ENCODE measurements at places on chromosomes 6 and 20.

GRCh38 chr6:21591446-21591845, 2.1 kb upstream of the SOX4 start:
- DNase-seq = no peak
- peaks cover 6% of the 10 kb centered on the region for H3K36me3 ChIP-seq
- peaks cover 41% of the 10 kb centered on the region for H3K27me3 ChIP-seq
- H3K27ac ChIP-seq = no peak overlapping the region
- no peak overlapping the region for H3K4me3 ChIP-seq

DNA sequence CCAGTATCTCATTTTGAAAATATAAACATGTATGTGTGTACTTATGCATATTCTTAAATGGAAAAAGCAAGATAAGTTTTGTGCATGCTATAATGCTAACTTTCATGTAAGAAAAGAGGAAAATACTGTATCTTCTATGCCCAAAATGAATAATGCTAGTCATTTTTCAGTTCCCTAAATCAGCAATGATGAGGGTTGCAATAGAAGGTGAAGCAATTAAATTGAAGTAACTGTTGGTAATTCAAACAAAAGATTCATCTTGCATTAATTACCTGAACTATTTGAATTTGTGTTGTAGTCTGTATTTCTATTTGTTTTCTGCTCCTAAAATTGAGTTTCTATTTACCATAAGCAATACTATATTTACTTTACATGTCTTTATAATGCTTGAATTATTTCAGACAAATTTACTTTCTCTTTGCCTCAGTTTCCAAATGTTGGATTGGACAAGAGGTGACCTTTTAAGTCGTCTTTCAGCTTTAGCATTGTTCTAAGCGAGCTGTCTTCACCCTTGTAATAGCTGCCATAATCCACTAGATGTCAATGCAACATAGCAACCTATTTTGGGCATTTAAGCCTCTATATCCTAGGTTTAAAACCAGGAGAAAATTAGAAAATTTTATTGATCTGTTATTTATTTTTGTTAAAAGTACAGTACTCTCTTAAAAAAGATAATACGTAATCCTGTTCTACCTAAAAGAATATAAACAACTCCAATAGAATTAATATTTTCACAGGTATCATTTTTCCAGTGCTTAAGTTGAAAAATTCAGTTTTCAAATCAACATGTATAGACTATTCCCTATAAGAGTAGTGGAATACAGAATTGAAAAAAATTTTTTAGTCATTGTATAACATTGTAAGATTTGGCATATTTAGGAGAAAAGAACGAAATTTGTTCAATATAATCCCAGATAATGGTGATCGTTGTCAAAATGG, 52.3 kb upstream of the IFNGR1 start:
- peaks cover 17% of the 10 kb centered on the region for H3K27me3 ChIP-seq
- no peaks in the 10 kb centered on the region for H3K36me3 ChIP-seq
- H3K4me1 ChIP-seq = no peaks in the 10 kb centered on the region
- no peak for DNase-seq
- H3K4me3 ChIP-seq = no peak overlapping the region
- H3K27ac ChIP-seq = no peak overlapping the region

DNA sequence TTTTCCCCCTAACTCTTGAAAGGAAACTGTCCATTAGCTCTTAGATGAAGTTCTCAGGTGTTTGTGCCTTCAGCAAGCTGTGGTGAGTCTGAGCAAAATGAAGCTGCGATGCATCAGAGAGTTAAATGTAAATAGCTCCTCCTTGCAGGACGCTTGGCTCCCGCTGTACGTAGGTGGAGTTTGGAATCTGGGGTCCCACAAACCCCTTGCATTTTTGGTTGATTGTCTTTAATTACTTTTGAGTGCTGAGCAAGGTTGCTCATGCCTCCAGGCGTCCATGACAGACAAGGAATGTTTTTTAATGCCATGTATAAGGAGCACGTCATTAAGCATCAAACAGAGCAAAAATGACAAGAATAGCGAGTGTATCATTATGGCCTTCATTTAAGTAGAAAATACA, 300.5 kb downstream of the TFAP2C start:
- H3K27ac ChIP-seq = no peak overlapping the region
- no peaks in the 10 kb centered on the region for H3K4me1 ChIP-seq

DNA sequence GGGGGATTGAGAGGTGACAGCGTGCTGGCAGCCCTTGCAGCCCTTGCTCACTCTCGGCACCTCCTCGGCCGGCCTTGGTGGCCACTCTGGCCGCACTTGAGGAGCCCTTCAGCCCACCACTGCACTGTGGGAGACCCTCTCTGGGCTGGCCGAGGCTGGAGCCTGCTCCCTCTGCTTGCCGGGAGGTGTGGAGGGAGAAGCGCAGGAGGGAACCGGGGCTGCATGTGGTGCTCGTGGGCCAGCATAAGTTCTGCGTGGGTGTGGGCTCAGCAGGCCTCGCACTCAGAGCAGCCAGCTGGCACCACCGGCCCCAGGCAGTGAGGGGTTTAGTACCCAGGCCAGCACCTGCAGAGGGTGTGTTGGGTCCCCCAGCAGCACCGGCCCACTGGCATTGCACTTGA, 912.2 kb upstream of the ADGRB3 start:
- no peaks in the 10 kb centered on the region for H3K36me3 ChIP-seq
- no peak overlapping the region for H3K27ac ChIP-seq
- H3K27me3 ChIP-seq = no peaks in the 10 kb centered on the region

GRCh38 chr6:164129218-164129617, 714.7 kb downstream of the QKI start:
- H3K27ac ChIP-seq = no peak overlapping the region
- H3K4me3 ChIP-seq = no peak overlapping the region
- H3K27me3 ChIP-seq = no peaks in the 10 kb centered on the region
- no peaks in the 10 kb centered on the region for H3K4me1 ChIP-seq
- no peaks in the 10 kb centered on the region for H3K36me3 ChIP-seq

- peak overlapping the region; percentile 60 for H3K4me3 ChIP-seq
- peak overlapping the region; percentile 52 for H3K27ac ChIP-seq
- no peaks in the 10 kb centered on the region for H3K36me3 ChIP-seq
- H3K4me1 ChIP-seq = peaks cover 19% of the 10 kb centered on the region
- DNase-seq = peak; percentile 77
Measured at GRCh38 chr6:42104095-42104803, 38.2 kb downstream of the C6orf132 start.
